NCI-H510A treated with DMSO at 0.1 percent for 48 hours (cell line): ENCODE measurements at places on chromosomes 2 and 18.

DNA sequence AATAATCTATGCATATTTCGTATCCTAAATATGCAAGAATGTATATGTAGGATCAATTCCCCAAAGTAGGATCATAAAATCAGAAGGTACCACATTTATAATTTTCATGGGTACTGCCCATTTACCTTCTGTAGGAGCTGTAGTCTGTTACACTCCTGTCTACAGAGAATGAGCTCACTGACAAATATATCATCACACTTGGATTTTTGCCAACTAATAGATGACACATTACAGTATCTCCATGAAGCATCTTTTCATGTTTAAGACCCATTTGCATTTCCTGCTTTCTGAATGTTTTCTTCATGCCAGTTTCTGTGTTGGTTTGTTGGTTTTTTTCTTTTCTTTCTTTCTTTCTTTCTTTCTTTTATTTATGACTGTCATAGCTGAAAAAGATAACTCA lies 70.9 kb upstream of the EML6 start:
- no peak for DNase-seq

DNA sequence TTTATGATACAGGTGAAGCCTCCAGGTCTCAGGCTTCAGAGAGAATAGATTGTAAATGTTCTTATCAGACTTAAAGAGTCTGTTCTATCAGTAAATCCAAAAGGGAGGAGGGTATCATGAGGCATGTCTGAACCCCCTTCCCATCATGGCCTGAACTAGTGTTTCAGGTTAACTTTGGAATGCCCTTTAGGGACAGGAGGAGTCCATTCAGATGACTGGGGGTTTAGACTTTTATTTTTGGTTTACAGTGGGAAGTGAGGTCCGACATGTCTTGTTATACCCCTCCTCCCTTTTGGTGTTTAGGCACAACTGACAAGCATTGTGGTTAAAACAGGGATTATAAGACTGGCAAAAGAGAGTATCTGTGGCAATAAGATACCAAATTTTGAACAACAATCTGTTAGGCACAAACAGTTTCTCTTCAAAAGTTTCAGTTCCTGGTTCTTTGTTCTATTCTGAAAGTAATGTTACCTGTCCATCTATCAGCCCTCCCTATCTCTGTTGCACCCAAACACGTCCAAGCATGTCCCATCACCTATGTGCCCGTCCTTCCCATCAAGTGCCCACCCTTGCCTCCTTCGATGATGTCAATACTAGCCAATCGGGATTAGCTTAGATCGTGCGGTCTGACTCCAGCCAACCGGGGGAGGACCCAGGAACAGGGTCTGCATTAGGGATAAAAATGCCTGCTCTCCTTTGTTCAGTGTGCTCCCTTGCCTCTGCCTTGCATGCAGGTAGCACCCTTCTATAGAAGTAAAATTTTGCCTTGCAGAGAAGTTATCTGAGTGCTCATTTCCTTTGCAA lies 16.4 kb downstream of the TCF23 start:
- no peak for DNase-seq

DNA sequence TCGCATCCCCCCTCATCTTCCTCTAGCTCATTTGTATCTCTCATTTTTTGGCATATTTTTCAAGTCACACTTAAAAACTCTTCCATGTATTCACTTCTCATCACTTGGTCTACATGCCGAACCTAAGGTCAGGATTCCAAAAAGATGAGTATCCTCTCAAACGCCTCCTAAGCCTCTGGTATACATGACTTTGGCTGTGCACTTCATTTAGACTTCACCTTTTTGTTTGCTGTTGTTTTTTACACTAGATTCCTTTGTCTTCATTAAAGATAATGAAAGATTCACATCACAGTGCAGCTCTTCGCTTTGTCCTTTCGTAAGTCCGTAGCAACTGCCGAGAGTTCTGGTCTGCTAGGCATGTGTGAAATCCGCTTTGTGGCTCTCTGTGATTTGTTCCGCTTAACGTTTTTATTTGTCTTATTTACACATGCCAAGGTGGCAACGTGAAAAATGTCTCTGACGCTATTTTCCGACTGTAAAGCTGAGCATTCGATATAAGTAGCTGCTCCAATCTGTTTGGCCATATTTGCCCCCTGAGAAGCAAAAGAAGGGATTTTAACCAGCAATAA lies 17.7 kb downstream of the RND3 start:
- no peak for DNase-seq

DNA sequence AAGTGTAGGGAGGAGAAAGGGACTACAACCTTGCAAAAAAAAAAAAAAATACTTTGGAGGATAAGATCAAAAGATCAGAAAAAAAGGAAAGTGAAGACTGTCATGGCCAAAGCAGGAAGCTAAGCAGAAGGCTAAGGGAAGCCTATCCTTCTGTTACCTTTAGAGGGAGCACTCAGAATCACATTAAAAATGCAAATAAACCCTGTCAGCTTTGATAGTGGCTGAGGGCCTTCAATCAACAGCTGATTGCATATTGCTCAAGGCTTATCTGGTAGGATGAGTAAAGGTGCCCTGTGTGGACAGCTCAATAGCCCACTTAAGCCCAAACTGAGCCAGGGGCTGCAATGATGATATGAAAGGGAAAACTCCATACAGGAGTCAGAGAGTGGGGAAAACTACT lies 1021.2 kb downstream of the LRP1B start:
- no peak for DNase-seq

DNA sequence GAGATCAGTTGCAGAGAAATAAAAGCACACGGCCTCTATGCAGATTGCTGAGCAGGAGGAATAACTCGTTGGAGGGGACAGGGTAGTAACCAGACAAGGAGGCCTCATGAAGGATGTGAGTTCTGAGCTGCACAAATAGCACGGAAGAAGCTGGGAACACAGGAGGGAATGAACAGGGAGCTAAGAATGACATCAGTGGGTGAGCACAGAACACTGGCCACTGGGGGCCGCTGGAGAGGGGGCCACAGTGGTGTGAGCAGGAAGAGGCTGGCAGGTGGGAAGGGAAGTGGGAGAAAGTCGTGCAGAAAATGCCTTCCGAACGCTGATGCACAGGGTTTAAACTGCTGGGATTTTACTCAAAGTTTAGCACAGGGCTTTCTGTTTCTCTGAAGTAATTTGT lies 61.0 kb downstream of the ZAP70 start:
- no peak for DNase-seq

DNA sequence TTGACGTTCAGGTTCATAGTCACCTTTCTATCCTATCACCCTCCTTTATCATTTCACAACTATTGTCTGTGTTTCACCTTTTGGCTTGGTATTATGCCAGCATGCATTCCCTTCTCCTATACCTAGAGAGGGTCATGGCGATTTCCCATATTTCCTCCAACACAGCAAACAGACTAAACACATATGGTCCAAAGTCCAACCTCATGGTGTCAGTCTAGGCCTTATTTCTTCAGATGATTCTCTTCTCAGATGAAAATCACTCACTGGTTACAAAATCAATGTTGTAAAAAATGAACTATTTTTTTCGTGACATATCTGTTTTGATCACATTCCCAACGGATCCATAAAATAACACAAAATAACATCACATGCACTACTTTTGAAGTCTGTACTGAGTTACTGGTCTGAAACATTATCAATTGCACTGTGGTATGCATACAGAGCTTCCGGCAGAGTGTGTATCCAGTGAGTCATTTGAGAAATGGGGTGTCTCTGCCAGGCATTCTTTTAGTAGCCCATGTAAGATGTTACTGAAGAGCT lies 204.8 kb upstream of the GALNT5 start:
- no peak for DNase-seq

- no peak for DNase-seq
Measured at GRCh38 chr2:127670055-127670956, 5.0 kb downstream of the LIMS2 start.

DNA sequence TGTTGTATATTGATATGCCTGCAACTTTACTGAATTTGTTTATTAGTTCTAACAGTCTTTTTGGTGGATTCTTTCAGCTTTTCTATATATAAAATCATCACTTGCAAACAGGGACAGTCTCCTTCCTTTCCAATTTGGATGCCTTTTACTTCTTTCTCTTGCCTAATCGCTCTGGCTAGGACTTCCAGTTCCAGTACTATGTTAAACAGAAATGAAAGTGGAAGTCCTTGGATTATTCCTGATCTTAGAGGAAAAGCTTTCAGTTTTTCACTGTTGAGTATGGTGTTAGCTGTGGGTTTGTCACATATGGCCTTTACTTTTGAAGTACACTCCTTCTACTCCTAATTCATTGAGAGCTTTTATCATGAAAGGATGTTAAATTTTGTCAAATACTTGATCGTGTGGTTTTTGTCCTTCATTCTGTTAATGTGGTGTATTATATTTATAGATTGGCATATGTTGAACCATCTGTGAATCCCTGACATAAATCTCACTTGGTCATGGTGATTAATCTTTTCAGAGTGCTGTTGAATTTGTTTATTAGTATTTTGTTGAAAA lies 52.9 kb downstream of the REL start:
- no peak for DNase-seq
